Mononuclear cell (primary cell): ENCODE measurements at places on chromosomes 2 and 18. TPM values are rescaled to one million over a fixed set of nuclear protein-coding genes. Genes with fewer than 3 reads are reported as not detected.

The NETO1 gene
- total RNA-seq: 1.5 TPM

The DHX57 gene
- total RNA-seq: 19.2 TPM

The G6PC2 gene
- total RNA-seq: not detected

The CAPN14 gene
- 0.21 TPM for total RNA-seq

The EML6 gene
- 0.73 TPM for total RNA-seq

The TCF23 gene
- not detected for total RNA-seq

The PAIP2B gene
- total RNA-seq: 1.4 TPM

The NOTO gene
- total RNA-seq: not detected
